ENCODE measurements at places on chromosomes 6 and 20. TPM values are rescaled to one million over a fixed set of nuclear protein-coding genes. Genes with fewer than 3 reads are reported as not detected.

Gene KCNQ2
- not detected for total RNA-seq

Gene PRICKLE4
- total RNA-seq, result 1.7 TPM

Gene PLAGL2
- 4.4 TPM for total RNA-seq

Gene OPN5
- total RNA-seq, result not detected

Gene RPP40
- 29.3 TPM for total RNA-seq

Gene HLA-DQA2
- not detected for total RNA-seq

Gene TTK
- total RNA-seq, result 39.0 TPM

Gene SMOC2
- not detected for total RNA-seq

Gene HLA-G
- total RNA-seq, result not detected

Gene AIG1
- 22.1 TPM for total RNA-seq

Gene CLPSL2
- total RNA-seq, result not detected

Gene ULBP1
- 0.86 TPM for total RNA-seq

Gene BFSP1
- total RNA-seq, result 2.7 TPM

Gene HS3ST5
- total RNA-seq, result 0.86 TPM

Gene SULF2
- total RNA-seq, result 372 TPM

Gene UFL1
- 10.9 TPM for total RNA-seq

Gene SLC52A3
- total RNA-seq, result 5.9 TPM

Data from PC-3 (cell line).